ENCODE measurements at places on chromosomes 6 and 20.

DNA sequence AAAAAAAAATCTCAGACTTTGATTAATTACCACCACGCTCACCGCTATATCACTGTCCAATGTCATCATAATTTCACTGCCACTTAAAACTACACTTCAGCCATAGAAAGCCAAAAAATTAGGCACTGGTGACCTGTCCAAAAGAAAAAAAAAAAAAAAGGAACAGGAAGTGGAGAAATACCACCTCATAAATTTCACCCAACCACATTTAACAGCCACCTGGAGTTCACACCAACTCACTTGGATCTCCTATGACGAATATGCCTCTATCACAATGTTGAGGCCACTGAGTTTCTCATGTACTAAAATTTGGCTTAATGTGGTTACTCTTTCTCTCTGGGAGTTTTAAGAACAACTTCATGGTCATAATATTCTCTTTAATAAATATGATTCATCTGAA lies 237.5 kb upstream of the RSPO3 start:
- DNase-seq, result no peak

DNA sequence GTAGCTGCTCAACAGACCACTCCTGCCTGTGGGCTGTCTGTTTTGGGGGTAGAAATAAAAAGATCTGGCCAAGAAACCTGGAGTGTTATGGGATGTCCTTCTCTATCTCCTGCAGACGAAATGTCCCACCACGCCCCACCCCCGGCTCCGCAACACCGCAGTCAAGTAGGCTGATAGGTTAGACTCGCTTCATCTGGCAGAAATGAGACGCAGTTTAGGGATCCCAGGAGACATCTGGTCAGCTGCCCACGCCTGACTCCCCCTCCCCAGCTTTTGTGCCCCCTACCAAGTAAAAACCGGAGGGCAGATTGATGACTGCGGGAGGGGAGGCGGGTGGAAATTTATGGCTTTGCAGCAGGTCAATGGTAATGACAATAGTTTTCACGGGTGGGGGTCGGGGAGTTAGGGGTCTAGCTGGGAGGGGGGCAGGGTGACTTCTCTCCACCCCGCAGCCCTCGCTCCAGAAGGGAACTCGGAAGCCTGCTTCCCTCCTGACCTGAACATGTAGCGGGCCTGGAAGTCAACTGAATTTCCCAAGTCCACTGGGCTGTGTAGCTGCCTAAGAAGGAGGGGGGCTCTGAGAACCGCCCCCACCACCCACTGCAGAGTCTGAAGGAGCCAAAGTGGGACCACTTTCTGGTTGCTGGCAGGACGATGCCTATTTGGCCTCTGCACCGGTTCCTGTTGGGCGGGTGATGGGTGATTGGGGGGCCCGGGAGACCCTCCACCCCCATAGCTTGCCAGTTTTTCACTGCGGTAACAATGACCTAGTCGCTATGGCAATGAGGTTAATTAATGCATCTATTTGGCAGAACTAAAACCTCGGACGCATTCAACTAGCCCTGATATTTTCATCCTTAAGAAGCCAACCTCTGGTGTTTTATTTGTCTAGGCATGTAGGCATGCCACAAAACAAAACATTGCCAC lies 25.7 kb downstream of the PMEPA1 start:
- no peak for DNase-seq

- no peak for DNase-seq
These were observed 25.7 kb upstream of the BTBD3 start for GRCh38 chr20:11891776-11892545.

DNA sequence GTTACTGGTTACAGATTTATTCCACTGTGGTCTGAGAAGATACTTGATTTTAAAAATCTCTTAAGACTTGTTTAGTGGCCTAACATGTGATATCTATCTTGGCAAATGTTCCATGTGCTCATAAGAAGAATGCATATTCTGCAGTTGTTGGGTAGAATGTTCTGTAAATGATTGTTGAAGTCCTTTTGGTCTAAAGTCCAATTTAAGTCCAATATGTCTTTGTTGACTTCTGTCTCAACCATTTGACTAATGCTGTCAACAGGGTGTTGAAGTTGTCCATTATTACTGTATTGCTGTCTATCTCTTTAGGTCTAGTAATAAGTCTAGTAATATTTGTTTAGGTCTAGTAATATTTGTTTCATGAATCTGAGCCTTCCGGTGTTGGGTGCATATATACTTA lies 387.8 kb upstream of the RUNX2 start:
- DNase-seq, result no peak

DNA sequence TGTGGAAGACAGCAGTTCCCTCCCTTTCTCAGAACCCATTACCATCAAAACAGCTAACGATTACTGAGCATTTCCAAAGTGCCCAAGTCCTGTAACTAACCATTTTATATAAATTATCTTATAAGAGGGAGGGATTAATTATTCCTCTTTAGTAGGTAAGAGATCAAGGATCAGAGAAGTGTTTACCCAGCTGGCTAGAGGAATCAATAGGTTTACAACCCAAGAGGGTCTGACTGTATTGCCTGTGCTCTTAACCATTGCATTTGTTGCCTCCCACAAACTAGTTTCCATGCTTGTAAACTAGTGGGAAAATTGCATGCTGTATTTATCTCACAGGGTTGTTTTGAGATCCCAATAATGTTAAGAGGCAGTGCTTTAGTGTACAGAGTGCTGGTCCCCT lies 3.7 kb upstream of the DBNDD2 start:
- no peak for DNase-seq
